Activated CD4-positive, alpha-beta T cell treated with anti-CD3 and anti-CD28 coated beads, Interleukin-2, amount 50 U/mL, for 16 hours (primary cell): ENCODE measurements at places on chromosomes 16 and 17.

GRCh38 chr16:47866423-47866822 is 289.4 kb downstream of the ABCC12 start:
- no peak for DNase-seq

DNA sequence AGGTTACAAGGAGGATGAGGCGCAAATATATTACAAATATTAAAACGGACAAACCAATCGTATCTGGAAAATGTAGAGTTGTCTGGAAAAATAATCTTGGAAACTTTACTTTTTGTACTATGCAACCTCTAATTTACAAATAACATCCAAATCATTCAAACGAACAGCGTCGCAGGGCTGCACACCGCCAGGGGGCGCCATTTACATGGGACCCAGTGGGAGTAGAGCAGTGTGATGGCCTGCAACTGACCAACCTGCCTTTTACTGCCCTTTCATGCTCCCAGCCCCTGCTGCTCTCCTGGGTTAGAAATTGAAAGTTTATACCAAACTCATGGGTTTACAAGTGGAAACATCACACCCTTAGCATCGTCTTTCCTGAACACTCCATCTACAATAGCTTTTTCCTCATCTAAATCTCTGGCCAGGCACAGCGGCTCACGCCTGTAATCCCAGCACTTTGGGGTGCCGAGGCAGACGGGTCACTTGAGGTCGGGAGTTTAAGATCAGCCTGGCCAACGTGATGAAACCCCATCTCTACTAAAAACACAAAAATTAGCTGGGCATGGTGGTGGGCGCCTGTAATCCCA is 10.0 kb downstream of the PITPNC1 start:
- DNase-seq, result peak; percentile 70

DNA sequence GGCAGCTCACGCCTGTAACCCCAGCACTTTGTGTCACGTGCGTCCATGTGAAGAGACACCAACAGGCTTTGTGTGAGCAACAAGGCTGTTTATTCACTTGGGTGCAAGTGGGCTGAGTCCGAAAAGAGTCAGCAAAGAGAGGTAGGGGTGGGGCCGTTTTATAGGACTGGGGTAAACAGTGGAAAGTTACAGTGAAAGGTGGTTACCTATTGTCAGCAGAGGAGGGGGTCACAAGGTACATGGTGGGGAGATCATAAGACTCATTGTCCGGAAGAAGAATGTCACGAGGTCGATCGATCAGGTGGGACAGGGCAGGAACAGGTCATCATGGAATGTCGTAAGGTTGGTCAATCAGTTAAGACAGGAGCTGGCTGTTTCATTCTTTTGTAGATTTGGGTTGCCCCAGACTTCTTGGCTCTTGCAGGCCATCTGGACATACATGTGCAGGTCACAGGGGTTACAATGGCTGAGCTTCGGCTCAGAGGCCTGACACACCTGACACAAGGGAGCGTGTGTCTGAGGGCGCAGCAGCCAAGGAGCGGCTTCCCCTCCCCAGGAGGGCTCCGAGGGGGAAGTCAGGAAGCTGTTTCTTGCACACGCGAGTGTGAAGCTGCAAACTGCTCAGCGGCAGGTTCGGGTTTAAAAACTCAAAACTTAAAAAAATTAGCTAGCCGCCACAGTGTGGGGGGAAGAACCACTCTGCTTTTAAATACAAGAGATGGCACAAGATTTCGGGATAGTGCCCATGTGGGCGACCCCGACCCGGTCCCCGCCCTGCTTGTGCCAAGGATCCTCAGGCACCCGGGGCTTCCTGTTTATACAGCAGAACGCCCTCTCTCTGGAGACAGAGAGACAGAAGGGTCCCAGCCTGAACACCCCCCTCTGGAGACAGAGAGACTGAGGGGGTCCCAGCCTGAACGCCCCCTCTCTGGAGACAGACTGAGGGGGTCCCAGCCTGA is 12.4 kb upstream of the TEX19 start:
- no peak for DNase-seq

DNA sequence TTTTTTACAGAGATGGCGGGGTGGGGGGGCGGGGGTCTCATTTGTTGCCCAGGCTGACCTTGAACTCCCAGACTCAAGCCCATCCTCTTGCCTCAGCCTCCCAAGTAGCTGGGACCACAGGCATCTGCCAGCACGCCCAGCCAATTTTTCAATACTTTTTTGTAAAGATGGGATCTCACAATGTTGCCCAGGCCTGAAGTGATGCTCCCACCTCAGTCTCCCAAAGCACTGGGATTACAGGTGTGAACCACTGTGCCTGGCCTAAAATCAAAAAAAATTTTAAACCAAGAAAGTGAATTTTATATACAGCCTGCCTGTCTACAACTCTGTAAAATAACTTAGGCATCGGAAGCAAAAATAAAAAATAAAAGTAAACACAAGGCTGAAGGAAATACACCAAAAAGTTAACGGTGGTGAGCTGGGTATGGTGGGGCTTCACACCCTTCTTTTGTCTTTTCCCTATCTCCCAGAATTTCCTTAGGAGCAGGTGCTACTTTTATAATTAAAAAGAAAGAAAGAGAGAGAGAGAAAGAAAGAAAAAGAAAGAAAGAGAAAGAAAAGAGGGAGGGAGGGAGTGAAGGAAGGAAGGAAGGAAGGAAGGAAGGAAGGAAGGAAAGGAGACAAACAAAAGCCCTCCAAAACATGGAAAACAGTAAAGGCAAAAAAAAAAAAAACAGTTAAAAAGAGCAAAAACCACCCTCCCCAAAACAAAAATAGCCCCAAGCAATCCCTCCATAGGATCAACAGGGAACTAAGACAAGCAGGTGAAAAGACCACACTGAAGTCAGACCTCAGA is 51.4 kb downstream of the TBC1D16 start:
- no peak for DNase-seq

- DNase-seq, result no peak
Observed at GRCh38 chr17:57110152-57110542, 25.1 kb downstream of the AKAP1 start.
